Omental fat pad (tissue), 4 donors: ENCODE measurements at places on chromosomes 1 and 21. TPM values are rescaled to one million over a fixed set of nuclear protein-coding genes. Genes with fewer than 3 reads are reported as not detected.

GRCh38 chr1:172390301-172390682, 30.2 kb upstream of the C1orf105 start:
- no peak for DNase-seq

- no peak for DNase-seq
Observed at GRCh38 chr1:52026278-52026677, 7.3 kb downstream of the KTI12 start.

- no peak for DNase-seq
Observed at GRCh38 chr1:61116421-61116820, 34.1 kb downstream of the NFIA start.

GRCh38 chr1:76690766-76691165, 176.5 kb upstream of the ST6GALNAC5 start:
- DNase-seq, result no peak

KRTAP11-1 gene
- not detected for total RNA-seq

PCP4 gene
- total RNA-seq, result not detected

C4BPA gene
- total RNA-seq, result not detected

DNA sequence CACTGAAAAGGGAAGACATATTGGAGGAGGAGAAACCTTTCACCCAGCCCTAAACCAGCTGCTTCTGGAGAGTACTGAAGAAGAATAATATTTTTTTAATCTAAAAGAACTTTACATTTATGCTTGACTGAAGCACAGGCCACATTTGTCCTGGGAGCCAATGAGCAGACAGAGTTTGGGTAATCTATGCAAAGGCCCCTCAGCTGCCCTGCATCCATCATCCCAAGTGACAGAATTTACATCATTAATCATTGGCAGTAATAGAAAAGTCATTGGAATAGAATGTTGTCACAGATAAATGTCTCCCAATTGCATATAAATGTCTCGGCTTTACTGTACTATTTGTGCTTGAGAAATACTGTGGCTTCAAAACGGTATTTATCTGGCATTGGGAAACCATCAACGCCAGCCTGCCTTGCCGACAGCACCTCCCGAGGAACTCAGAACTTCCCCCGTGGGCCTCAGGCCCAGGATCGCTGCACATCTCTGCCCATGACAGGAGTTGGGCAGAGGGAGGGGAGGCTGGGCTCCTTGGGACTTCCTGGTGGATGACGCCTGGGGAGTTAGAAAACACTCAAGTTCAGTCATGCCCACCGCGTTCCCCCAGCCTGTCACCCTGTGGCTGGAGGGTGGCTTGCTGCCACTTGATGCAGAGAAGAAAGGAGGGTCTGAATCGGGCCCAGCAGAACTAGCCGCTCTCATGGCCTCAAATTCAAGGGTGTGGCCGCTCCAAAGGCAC, 133.1 kb downstream of the CAMTA1 start:
- no peak for DNase-seq
